ENCODE measurements at places on chromosomes 3 and 15.

GRCh38 chr3:55511895-55512570 lies 24.9 kb upstream of the WNT5A start:
- peak; percentile 86 for DNase-seq

DNA sequence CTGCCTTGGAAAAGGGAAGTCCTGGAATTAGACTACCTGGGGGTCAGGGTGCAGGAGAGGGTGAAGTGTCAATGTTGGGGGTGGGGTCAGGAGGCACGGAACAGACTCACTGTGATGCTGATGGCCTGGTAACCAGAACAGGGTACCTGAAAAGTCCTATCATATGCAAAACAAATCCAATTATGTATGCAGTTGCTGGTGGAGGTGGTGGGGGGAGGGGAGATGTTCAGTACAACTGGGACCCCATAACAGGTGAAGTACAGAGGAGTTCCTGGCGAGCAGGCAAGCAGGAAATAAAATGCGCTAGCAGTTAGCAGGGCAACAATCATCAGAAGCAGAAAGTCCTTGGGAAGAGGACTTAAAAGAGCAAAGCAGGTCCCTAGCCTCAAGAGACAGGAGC lies 4.2 kb upstream of the KATNBL1 start:
- DNase-seq, result no peak

- DNase-seq, result no peak
Observed at GRCh38 chr15:31078471-31078870, 23.1 kb downstream of the TRPM1 start.

DNA sequence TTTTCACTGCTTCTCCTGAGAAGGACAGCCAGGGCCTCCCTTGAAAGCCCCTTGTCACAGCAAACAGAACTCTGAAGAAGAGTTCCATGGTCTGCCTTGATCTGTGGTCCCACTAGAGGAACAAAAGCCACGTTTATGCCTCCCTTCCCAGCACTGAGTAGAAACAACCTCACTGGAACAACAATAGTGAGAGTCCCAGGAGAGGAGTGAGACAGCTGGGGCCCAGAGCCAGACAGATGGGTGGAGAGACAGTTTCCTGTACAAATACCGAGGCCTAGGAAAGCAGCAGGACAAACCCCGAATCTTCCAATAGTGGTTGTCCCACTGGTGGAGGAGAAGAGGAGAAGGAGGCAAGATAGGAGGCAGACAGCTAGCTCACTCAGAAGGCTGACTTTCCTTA lies 106.1 kb downstream of the WDR76 start:
- no peak for DNase-seq

DNA sequence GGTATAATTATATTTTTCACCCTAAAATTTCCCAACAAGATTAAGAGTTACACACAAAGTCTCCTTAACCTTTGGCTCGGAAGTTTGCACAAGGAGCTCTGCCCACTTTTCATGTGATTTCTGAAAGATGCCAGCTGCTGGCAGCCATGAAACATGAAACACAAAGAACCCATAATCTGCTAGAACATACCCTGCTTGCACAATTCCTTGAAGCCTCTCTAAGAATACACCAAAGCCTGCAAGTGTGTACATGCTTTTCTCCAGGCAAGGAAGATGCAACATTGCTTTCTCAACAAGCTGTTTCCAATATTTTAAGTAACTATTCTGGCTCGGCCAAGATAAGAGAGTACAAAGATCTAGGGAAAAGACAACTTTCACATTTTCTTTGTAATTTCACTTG lies 182.0 kb upstream of the WNT5A start:
- DNase-seq, result no peak

- no peak for DNase-seq
Observed at GRCh38 chr3:187849016-187849654, 103.9 kb upstream of the BCL6 start.

GRCh38 chr15:20645956-20646355 lies 104.4 kb upstream of the GOLGA6L6 start:
- DNase-seq, result peak; percentile 11

- no peak for DNase-seq
Observed at GRCh38 chr3:183959214-183959613, 58.5 kb downstream of the ABCC5 start.

GRCh38 chr3:112767177-112767576 lies 79.5 kb downstream of the CD200R1L start:
- peak; percentile 55 for DNase-seq

- no peak for DNase-seq
Observed at GRCh38 chr3:23830869-23831484, 25.2 kb downstream of the UBE2E1 start.
